ENCODE measurements at places on chromosomes 13 and 19. TPM values are rescaled to one million over a fixed set of nuclear protein-coding genes. Genes with fewer than 3 reads are reported as not detected.

ONECUT3 gene
- total RNA-seq = not detected

CYTH2 gene
- total RNA-seq = 96.1 TPM

PRRG2 gene
- total RNA-seq = 14.9 TPM

ARRDC5 gene
- total RNA-seq = 1.4 TPM

MRI1 gene
- 46.5 TPM for total RNA-seq

SIAH3 gene
- total RNA-seq = 0.03 TPM

ZNF534 gene
- not detected for total RNA-seq

METTL21C gene
- total RNA-seq = not detected

ANGPTL4 gene
- total RNA-seq = 7.2 TPM

WDR88 gene
- not detected for total RNA-seq

ZNF223 gene
- 9.3 TPM for total RNA-seq

ADAMTS10 gene
- 48.8 TPM for total RNA-seq

LYPD3 gene
- 1.7 TPM for total RNA-seq

BEST2 gene
- not detected for total RNA-seq

RNF225 gene
- total RNA-seq = 0.25 TPM

LSR gene
- 87.2 TPM for total RNA-seq

SIGLEC10 gene
- total RNA-seq = 33.8 TPM

IRGC gene
- total RNA-seq = not detected

GDF15 gene
- 51.2 TPM for total RNA-seq

SULT2A1 gene
- not detected for total RNA-seq

GNG7 gene
- total RNA-seq = 9.9 TPM

TRPM4 gene
- 89.1 TPM for total RNA-seq

CEACAM19 gene
- 5.1 TPM for total RNA-seq

ZNF613 gene
- total RNA-seq = 6.9 TPM

ZNF177 gene
- total RNA-seq = 1.8 TPM
